ENCODE measurements at places on chromosomes 6 and 20.
A peak's percentile ranks its signal among the peaks of the same experiment; 100 is the strongest.

GRCh38 chr6:107488174-107488874, 1.6 kb upstream of the SOBP start:
- no peak for DNase-seq

GRCh38 chr20:17859002-17859615, 109.5 kb downstream of the SNX5 start:
- DNase-seq: no peak

DNA sequence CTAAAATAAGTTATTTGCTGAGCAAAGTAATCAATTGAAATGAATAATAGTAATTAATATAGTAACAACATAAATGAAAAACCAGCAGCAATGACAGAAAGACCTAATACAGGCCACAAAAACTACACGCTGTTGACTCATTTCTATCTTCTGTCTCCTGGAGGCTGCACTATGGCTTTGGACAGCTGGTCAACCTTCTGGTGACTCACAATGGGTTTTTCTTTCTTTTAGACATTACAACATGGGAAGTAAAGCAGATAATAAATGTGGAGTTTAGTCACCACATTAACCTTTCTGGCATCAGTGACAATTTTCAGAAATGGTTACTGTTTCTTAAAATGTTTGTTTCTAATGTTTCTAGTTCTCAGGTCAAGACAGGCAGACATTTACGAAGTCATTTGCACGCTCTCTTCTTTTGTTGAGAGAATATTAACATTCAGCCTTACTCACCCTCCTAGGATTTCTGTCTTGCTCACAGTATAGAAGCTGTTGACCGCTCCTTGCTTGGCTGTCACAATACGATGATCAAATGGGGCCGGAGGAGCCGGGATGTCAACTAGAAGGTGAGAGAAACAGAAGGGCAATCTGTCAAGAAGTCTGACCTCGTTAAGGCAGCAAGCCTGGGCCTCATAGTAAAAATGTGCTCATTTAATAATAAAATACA, 62.2 kb downstream of the MYLK4 start:
- no peak for DNase-seq

DNA sequence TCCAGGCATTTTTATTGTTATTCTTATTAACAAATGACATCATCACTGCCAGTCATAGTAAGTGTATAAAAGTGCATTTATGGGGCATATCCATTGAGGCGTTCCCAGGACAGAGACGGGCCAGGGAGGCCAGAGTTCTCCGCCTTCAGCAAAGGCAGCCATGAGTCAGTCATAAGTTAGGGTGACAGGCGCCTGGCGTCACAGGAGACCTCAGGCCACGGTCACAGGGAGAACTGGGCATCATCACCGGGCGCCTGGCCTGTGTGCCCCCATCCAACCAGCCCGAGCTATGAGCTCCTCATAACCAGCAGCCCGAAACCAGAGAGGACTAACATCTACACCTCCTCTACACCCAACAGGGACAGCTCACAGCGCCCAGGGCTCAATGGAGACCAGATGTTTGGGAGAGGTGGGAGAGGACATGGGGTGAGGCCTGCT, 259.2 kb downstream of the DLL1 start:
- no peak for DNase-seq

- DNase-seq: no peak
These were observed 88.1 kb downstream of the GRM4 start for GRCh38 chr6:34057790-34058189.

GRCh38 chr6:26216359-26216885, 129.2 kb downstream of the HFE start:
- DNase-seq: peak; percentile 100

DNA sequence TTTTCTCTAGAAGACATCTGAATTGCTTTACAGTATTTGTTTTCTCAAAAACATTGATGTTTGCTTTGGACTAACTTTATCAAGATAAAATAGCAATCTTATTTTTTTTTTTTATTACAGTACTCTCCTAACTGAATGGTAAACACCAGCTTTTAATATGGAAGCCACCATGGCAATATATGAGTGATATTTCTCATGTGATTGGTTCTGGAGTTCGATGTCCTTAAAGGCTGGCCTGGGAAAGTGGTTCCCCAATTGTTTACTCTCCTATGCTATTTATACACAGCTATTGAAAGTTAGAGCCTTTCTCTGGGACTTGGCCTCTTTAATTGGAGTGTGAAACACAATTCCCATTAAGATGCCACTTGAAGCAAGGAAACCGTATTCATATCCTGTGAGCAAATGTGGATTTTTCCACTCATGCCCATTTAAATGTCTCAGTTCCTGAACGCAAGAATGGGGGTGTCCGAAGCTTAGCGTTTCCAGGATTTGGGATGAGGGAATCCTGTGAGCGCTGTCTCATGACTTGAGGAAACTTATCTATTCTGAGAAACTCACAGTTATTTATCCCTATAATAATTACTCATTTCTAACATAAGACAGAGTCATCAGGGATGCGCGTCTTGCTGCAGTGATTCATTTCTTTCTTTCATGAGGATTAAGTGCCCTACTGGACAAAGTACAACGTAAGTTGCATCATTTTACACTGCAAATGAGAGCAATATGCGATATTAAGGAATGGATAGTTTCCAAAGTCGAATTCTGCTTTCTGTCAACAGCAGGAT, 143.3 kb upstream of the PREP start:
- no peak for DNase-seq

DNA sequence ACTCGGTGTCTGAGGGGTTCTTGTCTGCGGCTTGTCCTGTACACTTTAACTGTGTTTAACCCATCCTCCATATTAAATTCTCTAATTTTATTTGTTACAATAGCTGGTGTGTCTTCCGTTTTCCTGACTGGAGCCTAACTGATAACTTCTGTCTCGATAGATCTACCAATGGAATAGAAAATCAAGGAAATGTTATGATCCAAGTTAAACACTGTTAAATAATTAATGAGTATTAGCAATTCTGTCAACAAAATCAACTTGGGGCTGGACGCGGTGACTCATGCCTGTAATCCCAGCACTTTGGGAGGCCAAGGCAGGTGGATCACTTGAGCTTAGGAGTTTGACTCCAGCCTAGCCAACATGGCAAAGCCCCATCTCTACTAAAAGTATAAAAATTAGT, 81.7 kb downstream of the DNAH8 start:
- no peak for DNase-seq

GRCh38 chr6:148827416-148828045, 80.7 kb downstream of the UST start:
- DNase-seq: no peak

GRCh38 chr20:19962958-19963357, 54.2 kb upstream of the NAA20 start:
- DNase-seq: no peak

DNA sequence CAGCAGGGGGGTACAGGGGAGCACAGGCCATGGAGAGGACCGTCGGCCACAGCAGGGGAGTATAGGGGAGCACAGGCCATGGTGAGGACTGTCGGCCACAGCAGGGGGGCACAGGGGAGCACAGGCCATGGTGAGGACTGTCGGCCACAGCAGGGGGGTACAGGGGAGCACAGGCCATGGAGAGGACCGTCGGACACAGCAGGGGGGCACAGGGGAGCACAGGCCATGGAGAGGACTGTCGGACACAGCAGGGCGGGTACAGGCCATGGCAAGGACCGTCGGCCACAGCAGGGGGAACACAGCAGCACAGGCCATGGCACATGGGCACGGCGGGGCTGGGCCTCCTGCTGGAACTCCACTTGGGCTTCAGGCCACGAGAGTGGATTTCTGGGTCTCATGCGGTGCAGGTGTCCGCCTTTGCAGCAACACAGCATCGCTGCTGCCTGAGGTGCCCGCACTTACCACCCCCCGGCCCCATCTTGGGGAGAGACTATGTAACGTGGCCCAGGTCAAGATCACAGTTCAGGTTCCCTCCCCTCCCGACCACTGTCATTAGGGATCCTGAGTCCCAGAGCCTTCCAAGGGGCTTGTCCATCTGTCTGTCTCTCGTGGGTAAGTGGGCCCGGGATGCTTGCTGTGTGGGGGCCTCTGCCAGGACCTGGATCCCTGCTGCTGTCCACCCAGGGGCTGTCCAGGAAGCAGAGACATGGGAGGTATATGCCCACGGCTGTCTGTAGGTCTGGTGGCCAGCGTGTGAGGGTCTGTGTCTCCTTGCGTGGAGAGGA, 2.5 kb downstream of the NPBWR2 start:
- no peak for DNase-seq

- no peak for DNase-seq
These were observed 1.2 kb downstream of the IP6K3 start for GRCh38 chr6:33745548-33745947.

DNA sequence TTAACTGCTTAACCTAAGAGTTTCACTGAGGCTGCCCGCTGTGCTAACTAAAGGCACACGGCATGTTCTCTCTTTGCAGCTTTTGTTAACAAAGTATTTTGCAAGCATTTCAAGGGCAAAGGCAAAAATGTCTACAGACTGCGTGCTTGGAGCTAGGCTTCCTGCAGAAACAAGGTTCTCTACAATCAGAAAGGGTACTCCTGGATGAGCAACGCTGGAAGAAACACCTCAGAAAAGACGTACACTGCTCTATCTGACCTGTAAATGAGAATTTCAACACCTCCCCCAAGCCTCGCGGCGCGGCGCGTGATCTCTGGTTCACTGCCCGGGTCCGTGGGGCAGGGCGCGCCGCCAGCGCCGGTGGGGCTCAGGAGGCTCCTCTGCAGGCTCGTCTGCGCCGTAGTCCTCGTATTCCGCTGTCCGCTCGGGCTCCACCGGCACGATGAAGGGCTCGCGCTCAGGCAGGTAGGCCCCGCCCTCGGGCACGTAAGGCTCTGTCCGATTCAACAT, 120.9 kb downstream of the COL12A1 start:
- no peak for DNase-seq
